MV-4-11 (cell line): ENCODE measurements at places on chromosomes 1 and 21.

- DNase-seq = no peak
Measured at GRCh38 chr21:29232530-29233255, 66.0 kb upstream of the BACH1 start.

GRCh38 chr1:6961289-6961688, 176.0 kb downstream of the CAMTA1 start:
- no peak for DNase-seq

GRCh38 chr1:33494929-33495328, 22.5 kb downstream of the ZSCAN20 start:
- no peak for DNase-seq

DNA sequence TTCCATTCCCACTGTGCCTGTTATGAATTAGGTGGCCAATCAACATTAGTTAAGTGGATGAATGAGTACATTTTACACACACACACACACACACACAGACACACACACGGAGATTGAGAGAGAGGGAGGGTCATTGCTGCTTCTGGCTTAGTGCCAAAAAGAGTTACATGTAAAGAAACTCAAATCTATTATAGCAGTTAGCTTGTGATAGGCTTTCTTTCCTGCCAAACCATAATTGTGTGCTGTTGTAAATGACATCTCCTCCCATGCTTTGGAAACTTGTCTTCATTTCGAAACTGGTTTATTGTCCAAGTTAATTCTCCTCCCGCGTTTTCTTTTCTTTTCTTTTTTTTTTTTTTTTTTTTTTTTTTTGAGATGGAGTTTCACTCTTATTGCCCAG, 1.4 kb upstream of the MT1HL1 start:
- DNase-seq = no peak

- DNase-seq = no peak
Measured at GRCh38 chr1:221174330-221174993, 295.2 kb downstream of the HLX start.

DNA sequence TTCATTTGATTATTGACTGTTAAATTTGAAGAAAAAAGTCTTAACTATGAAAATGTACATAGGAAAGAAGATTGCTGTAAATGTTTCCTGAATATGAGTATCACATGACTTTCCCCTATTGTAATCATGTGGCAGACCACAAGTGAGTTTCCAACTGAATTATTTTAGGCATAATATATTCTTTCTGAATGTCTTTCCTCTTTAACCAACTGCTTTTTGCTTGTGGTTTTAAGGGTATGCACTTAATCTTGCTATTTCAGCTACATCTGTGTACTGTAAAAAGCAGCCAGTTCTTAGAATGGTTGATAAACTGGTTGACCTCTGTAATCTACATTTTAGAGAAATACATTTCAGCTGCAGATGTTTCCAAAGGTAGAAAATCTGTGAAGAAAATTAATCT, 400.7 kb downstream of the NEGR1 start:
- peak; percentile 98 for DNase-seq

DNA sequence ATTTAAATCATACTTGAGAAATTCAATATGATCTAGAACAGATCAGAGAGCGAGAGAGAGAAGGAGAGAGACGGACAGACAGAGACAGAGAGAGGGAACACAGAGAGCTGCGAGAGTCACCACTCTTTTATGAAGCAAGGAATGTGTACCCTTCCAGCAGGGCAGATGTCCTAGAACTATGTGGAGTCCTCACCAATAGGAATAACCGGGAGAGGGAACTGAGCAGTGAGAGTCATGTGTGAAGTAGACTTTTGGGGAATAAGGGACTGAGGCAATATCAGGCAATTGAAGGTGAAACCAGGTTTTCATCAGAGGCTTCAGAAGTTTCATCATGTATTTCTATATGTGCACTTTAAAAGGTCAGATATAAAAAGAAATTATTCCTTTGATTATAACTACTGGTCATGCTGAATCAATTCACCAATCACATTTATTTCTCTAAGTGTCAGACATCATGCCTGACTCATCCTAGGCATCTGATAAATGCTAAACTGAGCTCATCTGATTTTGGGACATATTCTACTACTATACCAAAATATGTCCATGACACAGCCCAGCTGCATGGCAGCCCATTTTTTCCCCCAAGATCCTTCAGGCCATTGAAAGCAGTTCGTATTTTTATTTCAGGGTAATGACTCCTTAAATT, 22.4 kb downstream of the VTCN1 start:
- no peak for DNase-seq

GRCh38 chr1:24586970-24587820, 31.3 kb downstream of the NCMAP start:
- DNase-seq = peak; percentile 56

- DNase-seq = no peak
Measured at GRCh38 chr1:32431736-32432400, 33.0 kb upstream of the ZBTB8B start.

GRCh38 chr1:190663962-190664361, 186.3 kb upstream of the BRINP3 start:
- no peak for DNase-seq

GRCh38 chr1:154695985-154696384, 88.0 kb upstream of the ADAR start:
- DNase-seq = no peak
